ENCODE measurements at places on chromosomes 12 and 14.

GRCh38 chr12:16474801-16475200 is 127.4 kb downstream of the MGST1 start:
- no peak for DNase-seq

- no peak for DNase-seq
Observed at GRCh38 chr12:90924406-90924805, 30.6 kb downstream of the CCER1 start.

DNA sequence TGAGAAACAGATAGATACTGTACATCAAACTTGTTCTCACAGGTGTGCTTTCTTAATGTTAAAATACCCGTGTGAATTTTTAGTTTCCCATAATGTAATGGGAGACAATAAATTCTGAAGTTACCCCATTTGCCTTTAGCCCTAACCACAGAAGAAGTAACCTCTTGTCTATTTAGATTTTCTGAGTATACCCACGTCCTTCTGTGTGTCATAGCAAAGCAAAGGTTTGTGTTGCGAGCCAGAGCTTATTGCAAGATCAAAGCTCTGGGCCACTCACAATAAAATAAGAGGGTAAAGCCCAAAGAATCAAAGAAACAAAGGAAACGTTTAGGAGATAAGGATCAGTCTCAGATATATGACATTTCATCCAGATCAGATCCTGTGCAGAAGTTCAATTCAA is 73.9 kb downstream of the BMP4 start:
- DNase-seq = no peak

DNA sequence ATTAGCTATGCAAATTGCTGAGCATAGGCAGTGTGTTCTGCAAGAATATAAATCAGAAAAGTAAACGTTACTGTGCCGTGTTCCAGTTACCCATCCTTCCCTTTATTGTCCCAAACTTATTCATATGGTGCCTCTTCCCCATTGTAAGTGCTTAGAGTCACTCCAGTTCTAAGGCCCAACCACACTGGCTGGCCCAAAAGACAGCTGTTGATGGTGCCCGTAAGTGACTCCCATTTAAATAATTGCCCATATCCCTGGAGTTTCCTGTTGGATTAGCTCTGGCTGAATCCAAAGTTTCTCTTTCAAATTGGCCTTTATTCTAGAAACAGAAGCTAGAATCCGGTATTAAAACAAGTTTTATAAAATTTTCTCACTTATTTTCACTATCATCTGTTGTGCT is 400.1 kb upstream of the DDHD1 start:
- no peak for DNase-seq

DNA sequence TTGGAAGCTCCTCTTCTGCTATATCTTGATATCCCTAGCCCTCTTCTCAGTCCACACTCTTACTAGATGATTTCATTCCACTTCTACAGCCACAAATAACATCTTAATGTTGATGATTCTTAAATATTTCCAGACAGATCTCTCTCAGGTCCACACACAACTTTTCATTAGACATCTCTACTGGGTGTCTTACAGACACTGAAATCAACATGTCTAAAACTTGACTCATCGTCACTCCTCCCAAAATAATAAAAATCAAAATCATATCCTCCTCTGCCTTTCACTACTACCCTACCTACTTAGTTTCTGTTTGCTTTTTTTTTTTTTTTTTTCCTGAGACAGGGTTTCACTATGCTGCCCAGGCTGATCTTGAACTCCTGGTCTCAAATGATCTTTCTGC is 11.9 kb downstream of the PRDM4 start:
- no peak for DNase-seq

GRCh38 chr12:39269492-39269891 is 173.4 kb downstream of the KIF21A start:
- DNase-seq = no peak

- DNase-seq = no peak
Observed at GRCh38 chr12:54571193-54572188, 17.0 kb downstream of the PPP1R1A start.

- DNase-seq = no peak
Observed at GRCh38 chr12:98594050-98594835, 757 bp downstream of the SLC25A3 start.

GRCh38 chr14:72332871-72333270 is 400.6 kb downstream of the RGS6 start:
- DNase-seq = no peak

DNA sequence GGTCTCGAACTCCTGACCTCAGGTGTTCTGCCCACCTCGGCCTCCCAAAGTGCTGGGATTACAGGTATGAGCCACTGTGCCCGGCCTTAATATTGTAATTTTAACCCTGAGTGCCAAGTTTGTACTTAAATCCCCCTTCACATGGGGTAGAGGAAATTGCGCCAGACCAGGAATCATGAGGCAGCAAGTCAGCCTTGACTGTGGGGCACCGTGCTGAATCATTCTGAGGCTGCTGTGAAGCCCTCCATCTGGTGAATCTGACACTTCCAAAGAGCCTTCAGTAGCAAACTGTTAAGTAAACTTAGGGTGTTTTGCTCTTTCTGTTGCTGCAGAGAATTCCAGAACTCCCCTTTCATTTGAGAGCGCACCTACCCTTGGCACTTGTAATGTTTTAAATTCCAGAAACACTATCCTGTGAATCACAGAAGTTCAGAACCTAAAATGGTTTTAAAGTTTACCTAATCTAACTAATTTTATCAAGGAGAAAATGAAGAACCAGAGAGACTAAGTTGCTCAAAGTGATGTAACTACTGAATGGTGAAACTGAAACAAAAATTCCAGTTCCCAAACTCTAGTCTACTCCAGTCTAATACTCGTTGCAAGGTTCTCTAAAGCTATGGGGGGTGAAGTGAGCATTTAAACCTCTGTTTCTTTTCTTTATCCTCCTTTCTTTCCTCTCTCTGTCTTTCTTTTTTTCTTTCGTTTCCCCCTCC is 7.5 kb downstream of the HEBP1 start:
- DNase-seq = no peak

DNA sequence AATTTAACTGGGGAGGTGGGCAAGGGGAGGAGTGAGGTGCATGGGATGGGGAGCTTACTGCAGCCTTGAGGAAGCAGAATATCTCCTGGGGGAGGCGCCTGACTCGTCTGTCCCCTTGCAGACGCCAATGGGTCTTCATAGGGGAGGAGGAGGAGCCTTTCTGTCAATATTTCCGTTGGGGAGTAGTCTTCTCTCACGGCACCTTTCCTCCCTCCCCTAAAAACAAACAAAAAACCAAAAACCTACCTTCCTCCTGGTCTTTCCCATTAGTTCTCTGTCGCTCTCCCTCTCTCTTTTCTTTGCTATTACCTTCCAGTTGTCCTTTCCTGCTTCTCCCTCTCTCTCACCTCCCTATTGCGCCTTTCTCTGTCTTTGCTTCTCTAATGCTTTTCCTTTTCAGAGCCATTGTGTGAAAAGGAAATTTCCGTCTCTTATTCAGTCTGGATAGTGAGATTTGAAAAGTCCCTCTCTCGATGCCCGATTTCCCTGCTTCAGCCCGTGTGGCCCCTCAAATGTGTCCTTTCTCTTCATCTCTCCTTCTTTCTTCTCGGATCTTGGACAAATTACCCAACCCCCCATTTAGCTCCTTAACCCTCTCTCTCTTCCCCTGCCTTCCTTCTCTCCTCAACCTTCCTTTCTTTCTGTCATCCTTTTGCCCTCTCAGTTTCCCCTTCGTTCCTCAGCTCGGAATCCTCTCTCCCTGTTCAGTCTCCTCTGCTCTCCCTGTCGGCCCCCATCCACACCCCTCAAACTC is 5.9 kb downstream of the GPR84 start:
- no peak for DNase-seq

DNA sequence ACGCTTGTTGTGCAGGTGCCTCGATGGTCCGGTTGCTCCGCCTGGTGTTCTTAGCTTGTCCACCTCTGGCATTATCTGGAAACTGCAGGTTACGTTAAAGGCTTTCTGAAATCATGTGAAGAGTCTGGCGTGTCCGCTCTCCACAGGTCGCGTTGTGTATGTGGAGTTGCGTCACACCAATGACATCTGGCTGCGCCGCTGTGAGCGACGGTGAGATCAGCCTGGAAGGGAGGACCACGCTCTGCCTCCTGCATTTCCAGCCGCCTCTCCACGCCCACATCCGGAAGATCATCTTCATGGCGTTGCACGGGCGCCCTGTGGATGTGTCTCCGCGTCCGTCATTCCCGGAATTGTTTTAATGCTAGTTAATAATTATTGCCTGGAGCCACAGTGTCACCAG is 50.6 kb upstream of the GALNT9 start:
- no peak for DNase-seq

DNA sequence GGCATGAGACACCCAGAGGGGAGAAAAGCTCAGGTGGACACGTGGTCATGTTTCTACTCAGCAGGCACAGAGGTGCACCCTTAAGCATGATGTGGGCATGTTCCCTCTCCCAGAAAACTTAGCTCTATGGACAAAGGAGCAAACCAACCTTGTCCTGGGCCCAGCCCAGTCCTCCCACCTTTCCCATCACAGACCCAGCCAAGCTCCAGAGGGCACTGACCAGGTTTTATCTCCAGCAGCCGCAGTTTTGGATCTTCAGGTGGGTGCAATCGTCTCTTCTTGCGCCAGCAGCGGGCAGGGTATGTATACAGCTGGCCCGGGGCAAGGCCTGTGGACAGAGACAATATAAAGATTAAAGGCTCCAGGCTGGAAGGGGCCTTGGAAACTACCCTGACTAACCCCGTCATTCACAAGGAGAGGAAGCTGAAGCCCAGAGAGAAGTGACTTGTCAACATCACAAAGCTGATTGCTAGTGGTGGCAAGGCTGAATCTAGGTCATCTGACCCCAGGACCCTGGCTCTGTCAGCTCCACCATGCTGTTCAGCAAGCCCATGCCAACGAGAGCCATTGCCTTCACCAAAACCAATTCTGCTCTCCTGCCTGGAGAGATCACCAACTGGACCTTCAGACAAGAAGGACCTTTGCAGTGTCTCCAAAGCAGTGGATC is 140.7 kb downstream of the DPF3 start:
- DNase-seq = no peak

GRCh38 chr14:57417228-57417627 is 26.8 kb downstream of the NAA30 start:
- DNase-seq = no peak

All from stimulated activated effector memory CD8-positive, alpha-beta T cell treated with anti-CD3 and anti-CD28 coated beads, Interleukin-12 subunit alpha, Interleukin-12 subunit beta, amount 100 ng/mL, for 72 hours (primary cell).